NCI-H1436 treated with DMSO at 0.1 percent for 48 hours (cell line): ENCODE measurements at places on chromosomes 1 and 21.
A peak's percentile ranks its signal among the peaks of the same experiment; 100 is the strongest.

DNA sequence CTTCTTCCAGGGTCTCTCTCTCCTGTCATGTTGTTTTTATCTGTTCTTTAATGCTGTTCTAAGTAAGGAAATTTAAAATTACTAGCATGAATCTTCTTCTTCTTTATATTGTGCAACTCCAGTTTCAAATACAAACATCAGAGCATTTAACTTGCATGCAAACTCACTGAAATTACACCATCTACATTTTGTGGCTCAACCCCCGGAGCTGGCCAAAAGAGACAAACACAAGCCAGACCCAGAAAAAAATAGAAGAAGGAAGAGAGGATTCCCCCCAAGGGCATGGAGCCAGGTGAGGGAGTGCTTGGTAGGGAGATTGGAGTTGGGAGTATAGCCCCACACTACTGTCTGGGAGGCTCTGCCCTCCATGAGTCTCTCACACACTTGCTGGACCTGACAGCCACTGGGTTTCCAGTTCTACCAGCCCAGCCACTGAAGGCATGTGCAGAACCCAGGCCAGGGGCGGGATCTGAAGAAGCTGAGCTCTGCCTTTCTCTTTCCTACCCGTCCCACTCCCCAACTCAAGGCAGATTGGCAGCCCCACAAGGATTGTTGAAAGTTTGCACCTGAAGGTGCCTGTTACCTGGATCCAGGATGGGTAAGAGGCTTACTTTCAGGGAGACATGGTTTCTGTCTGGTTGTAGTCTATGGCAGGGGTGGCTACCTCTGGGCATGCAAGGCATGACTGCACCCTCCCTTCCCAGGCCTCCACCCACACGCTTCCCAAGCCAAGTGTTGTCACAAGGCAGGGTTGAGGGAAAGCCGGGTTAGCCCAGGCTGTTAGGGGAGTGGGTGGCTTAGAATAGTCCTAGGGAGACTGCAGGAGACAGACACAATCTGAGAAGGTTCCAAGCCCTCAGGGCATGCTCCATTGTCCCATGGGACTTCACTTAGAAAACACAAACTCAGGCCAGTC is 297.2 kb downstream of the TGFB2 start:
- no peak for DNase-seq

DNA sequence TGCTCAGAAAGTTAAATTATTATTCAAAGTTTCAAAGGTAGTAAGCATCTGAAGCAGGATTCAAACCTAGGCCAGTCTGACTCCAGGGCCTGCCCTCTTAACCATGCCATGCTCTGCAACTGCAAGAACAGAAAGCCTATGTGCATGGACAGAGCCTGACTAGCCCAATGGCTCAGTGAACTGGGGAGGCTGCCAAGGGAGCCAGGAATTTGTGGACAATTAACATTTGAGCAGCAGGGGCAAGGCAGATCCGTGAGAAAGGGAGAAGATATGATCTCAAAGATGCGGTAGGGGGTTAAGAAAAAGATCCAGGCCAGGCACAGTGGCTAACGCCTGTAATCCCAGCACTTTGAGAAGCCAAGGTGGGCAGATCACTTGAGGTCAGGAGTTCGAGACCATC is 6.5 kb upstream of the ATP1A4 start:
- DNase-seq = no peak

DNA sequence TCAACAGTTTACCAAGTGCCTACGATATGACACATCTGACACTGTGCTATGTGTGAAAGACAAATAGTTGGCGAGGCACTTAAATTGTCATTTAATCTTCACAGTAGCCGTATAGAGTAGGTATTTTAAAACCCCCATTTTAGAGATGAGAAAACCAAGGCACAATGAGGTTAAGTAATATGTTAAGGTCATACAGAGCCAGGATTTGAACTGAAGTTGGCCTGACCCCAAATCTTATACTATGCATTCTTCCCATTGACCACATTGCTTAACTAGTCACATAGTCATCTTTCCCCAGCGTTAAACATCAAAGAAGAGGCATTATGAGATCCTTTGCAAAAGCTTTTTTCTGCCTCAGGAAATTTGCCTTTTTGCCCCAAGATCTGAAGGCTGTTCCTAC is 3.9 kb downstream of the INKA2 start:
- DNase-seq = no peak

DNA sequence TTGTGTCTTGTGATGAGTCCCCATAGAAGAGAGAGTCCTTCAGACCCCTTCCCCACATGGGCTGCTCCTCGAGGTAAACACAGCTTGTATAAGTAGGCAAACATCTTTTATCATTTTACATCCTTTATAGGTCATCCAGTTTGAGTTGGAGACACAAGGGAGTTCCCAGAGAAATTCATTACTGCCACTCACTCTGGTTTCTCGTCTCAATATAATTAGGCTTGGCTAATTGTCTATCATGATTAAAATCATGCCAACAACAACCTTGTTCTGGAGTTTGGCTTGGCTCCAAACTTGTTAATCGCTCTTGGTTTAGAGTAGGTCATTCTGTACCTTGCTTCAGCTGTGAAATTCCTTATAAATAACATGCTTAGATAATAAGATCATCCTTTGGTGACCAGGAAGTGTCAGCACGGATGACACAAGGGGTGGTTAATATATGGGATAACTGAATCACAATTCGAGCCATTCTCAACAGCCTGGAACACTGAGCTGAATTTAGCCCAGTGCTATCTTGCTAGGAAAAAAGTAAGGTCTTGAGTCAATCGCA is 70.7 kb upstream of the DAB1 start:
- peak; percentile 3 for DNase-seq

GRCh38 chr1:6423321-6423999 is 1.1 kb upstream of the ESPN start:
- DNase-seq = no peak

DNA sequence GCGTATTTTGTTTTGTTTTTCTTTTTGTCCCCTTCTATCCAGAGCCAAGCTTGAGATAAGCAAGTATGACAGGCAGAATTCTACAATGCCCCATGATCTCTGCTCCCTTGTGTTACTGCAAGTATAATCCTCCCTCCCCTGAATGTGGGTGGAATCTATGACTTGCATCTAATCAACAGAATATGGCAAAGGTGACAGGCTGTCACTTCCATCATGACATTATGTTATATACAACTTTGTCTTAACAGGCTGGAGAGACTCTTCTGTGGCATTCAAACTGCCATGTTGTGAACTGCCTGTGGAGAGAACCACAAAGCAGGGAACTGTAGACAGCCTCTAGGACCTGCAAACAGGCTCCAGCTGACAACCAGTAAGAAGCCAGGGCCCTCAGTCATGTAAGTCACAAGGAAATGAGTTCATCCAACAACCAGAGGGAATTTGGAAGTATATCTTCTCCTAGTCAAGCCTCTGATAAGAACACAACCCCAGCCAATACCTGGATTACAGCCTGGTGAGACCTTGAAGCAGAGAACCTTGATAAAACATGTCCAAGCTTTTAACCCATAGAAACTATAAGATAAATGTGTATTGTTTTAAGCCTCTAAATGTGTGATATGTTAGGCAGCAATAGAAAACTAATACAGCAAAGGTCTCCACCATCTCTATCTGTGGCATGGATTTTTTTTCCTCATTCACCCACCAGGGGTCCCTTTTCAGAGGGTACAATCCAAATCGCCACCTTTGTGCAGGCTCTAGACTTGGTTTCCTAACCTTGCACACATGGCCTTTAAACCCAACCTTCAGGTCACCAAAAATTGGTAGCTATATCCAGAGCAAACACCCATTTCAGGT is 5.7 kb upstream of the C1orf162 start:
- DNase-seq = no peak

DNA sequence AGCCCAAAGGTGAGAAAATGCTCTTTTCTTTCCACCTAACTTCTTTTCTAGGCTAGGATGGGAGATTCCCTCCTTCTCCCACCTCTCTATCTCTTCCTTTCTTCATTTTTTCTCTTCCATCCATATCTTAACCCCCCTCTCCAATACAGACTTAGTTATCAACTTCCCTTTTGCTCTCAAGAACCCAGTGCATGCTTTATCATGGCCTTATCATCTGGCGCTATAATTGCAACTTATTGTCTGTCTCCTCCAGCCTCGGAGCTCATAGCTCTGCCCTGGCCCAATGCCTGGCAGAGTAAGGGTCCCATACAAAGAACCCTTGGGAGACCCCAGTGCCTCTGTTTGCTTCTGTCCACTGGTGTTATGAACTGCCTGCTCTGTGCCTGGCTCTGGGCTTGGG is 71.0 kb upstream of the NFASC start:
- DNase-seq = no peak

DNA sequence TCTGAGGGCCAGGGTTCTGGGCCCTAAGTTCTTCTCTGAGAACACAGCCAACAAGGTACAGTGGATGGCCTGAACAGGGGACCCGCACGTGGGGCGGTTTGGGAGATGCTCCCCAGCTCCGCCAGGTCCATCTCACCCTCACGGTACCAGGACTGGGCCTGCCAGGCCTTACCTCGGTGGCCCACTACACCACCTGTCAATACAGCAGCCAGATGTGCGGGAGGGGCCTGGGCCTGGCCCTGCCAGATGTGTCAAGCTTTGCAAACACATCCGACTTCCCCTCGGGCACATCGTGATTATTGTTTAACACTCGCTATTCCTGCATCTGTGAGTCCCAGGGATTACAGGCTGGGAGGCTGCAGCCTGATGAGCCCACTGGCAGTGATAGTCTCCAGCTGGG is 122.4 kb downstream of the LACTBL1 start:
- no peak for DNase-seq

DNA sequence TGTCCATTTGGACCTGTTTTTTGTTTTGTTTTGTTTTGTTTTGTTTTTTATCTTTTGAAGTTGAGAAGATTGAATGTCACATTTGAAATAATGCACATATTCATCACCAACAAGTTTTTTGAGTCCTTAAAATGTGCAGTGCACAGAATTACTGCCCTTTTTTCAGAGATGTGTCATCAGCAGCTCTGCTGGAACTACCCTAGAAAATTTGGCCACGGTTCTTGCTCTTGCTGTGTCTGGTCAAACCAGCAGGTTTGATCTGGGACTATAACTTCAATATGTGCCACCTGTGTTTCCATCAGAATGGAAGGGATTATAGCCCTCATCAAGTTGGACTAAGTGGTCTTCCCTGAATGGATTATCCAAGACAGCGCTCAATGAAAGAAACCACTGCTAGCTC is 24.1 kb upstream of the CNN3 start:
- DNase-seq = no peak

DNA sequence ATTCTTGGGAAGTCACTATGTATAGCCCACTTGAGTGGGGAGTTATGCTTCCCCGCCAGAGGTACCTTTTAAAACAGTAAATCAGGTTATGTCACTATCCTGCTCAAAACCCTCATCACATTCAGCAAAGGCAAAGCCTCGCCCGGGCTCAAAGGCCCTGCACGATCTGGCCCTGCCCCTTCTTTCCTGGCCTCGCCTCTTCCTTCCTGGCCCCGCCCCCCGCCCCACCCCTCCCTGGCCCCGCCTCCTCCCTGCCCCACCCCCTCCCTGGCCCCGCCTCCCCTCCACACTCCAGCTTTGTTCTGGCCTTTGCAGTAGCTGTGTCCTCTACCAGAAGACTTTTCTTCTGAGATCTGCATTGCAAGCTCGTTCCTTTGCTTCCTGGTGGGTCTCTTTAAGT is 6.6 kb downstream of the LDLRAD2 start:
- DNase-seq = no peak

GRCh38 chr21:43827015-43827611 is 37.7 kb downstream of the RRP1 start:
- DNase-seq = no peak

- no peak for DNase-seq
Observed at GRCh38 chr1:24540906-24541710, 14.8 kb upstream of the NCMAP start.

DNA sequence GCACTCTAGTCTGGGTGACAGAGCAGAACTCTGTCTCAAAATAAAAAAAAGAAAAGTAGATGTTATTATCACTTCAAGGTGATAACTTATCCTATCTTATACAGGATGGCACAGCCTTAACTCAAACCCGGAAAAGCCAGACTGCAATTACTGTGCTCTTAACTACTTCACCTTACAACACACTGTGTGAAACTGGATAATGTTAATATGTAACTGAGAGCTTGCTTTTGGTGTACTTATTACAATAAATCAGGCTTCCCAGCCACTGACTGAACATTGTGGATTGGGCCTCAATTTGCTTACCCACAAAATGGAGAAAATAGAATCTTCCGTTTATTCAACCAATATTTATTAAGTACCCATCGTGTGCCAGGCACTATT is 1.4 kb downstream of the ORC1 start:
- DNase-seq = no peak

DNA sequence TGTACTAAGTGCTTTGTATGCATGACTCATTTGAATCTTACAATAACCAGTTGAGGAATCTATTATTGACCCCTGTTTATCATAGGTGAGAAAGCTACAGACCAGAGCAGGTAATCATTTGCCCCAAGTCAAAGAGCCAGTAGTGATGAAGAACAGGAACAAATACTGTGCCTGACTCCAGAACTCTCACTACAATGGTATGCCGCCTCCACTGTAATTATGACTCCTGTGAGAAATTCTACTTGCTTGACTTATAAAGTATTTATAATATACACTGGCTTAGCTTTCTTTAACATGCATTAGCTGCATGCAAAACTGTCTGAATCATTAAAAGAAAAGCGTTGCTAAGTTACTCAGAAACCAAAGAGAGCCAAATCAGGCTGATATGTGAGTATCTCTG is 92.6 kb downstream of the ZNF281 start:
- no peak for DNase-seq

DNA sequence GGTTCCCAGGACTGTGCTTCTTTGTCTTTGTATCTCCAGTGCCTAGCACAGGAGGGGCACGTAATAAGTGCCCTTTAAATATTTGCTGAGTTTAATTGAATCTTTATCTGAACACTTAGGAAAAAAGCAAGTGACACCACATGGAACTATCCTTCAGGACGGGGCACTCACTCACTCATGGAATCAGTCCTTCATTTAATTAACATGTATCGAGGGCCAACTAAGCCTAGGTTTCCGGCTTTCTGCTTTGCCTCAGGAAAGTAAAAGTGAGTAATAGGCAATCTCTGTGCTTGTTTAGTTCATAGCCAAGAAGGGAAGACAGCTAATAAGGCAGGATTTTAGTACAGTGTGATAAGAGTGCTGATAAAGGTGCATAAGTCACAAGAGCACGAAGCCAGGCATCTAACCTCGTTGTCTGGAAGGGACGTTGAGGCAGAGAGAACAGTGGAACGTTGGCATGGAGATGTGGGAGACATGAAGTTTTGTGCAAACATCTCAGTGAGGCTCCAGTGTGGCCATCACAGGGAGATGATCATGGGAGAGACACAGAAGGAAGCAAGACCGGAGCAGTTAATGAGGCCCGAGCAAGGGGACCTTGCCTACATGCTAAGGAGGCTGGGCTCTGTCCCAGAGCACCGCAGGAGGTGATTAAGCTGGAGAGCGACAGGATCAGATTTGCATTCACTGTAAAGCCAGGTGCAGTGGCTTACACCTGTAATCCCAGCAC is 54.1 kb upstream of the TRIM67 start:
- DNase-seq = no peak

GRCh38 chr1:197948926-197949899 is 32.0 kb downstream of the LHX9 start:
- no peak for DNase-seq
